ENCODE measurements at places on chromosomes 11 and 22. TPM values are rescaled to one million over a fixed set of nuclear protein-coding genes. Genes with fewer than 3 reads are reported as not detected.
A peak's percentile ranks its signal among the peaks of the same experiment; 100 is the strongest.

- DNase-seq: no peak
Measured at GRCh38 chr11:61983419-61983818, 16.0 kb upstream of the FTH1 start.

Gene NAALAD2
- not detected for total RNA-seq

Gene SPI1
- total RNA-seq: 14.9 TPM

Gene UPK3A
- total RNA-seq: 0.37 TPM

DNA sequence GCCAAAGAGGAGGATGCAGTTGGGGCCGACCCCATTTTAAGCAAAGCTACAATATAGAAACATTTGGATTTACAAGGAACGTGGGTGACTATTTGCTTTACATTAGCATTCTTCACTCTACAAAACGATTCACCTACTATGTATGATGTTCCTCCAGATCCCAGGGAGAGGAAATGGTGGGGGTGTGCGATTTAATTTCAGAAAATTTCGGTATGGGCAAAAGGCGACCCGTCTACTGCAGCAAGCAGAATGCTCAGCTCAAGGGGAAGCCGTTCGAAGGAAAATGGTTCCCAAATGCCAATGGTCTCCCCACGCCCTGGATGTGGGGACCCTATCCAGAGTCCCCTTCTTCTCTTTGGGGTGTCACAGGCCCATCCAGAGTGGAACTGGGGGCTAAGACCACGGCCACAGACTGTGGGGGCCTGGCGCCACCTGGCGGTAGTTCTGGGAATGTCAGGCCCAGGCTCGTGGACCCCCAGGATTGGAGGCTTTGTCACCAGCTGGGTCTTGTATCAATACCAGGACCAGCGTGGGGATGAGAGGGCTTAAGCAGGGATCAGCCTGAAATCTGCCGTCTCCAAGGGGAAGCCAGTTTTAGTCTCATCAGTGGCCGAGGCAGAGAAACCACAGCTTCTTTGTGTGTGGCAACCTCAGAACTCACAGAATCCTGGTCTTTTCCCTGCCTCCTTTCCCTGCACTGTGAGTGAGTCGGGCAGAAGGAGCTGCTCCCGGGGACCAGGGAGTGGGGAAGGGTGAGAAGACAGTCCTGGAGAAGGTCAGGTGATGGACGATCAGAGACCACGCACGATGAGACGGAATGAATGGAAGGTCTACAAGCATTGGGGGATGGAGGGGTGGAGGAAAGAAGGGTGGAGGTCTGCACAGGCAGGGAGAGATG lies 8.4 kb downstream of the LRRC10B start:
- DNase-seq: peak; percentile 39

- no peak for DNase-seq
Measured at GRCh38 chr11:122104341-122104740, 11.7 kb downstream of the BLID start.

Gene USP2
- total RNA-seq: 5.2 TPM

All from T-helper 17 cell (primary cell).